ENCODE measurements at places on chromosomes 5 and 9.

- DNase-seq: no peak
Measured at GRCh38 chr9:116332090-116332489, 178.5 kb downstream of the PAPPA start.

DNA sequence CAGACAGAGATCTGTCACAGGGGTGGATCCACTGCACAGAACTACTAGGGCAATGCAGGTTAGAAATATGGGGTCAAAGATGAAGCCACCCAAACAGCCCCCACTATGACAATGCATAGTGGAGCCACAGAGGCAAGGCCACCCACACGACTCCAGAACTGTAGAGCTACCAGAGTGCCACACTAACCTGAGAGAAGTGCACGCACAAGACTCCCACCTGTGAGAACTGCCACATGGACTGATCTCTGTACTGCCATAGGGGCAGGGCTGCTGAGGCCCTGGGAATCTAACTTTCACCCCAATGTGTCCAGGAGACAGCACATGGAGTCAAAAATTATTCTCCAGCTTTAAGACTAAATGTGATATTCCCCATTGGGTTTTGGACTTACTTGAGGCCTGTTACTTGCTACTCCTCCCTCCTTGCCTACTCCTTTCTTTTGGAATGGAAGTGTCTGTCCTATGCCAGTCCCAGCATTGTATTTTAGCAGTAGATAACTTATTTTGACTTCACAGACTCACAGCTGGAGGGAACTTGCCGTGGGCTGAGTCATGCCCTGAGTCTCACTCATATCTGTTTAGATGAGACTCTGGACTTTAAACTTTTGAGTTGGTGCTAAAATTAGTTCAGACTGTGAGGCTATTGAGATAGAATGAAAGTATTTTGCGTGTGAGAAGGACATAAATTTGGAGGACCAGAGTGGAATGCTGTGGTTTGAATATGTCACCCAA, 853.3 kb downstream of the MAT2B start:
- DNase-seq: no peak

DNA sequence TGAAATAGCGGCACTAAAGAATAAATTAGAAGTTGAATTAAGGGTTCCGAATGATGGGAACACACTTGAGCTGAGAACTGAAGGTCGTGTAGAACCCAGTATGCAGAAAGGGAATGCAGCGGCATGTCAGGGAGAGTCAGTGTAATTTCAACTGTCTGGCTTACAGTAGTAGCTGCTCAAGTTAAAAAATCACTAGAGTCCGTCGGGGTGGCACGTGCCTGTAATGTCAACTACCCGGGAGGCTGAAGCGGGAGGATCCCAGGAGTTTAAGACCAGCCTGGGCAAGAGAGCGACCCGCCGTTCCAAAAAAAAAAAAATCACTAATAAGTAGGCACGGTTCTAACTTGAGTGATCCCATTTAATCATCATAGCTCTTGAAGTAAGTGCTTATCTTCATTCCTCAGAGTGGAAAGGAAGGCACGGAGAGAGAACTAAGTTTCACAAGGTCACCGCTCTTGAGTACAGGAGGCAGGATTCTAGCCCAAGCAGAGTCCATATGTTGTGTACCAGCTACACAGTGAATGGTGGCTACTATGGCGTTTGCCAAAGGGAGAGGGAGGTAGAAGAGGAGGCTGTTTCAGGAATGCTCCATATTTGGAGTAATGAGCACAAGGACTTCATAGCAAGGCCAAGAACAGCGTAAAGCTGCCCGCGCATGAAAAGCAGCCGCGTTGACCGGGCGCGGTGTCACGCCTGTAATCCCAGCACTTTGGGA, 831 bp downstream of the RMRP start:
- no peak for DNase-seq

DNA sequence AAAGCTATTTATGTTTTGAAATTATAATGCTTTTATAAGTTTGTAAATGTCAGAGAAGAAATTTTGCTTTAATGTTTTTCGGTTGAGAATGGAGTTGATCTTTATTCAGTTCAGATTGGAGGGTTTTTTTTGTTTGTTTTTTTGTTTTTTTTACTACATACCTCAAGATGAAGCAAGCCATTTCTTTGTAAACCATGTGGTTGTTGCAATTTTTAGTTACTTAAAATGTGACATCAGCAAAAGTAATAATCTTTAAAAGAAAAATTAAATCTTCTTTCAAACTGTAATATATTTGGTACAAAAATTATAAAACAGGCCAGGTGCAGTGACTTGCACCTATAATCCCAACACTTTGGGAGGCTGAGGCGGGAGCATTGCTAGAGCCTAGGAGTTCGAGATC, 102.6 kb downstream of the CDC42SE2 start:
- DNase-seq: no peak

GRCh38 chr5:178797101-178797521, 62.6 kb upstream of the ZNF354B start:
- DNase-seq: no peak
